Activated naive CD4-positive, alpha-beta T cell (primary cell): ENCODE measurements at places on chromosomes 5 and 9.

DNA sequence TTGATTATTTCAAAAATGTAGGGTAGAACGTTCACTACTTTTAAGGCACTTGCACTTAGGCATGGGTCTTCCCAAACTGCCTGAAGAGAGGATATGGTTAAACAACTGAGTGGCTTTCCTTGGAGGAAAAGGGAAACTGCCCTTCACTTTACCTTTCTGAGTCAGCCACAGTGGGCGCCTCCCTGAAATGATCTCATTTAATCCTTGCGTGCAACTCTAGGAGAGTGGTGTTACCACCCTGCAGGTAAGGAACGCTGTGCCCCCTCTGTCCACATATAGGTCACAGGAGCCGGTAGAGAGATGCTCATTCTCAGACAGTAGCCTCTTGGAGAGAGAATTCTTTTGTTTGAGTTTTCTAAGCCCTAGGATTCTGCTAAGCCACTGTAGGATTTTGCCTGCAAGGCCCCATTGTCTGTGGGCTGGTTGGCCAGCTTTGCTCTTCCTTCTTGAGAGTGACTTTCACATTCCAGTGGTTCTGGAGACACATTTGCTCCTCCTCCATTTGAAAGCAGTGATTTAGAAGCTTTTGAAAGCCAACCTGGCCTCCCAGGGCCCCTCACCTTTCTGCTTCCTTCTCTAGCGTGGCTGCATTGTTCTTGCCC lies 110.3 kb upstream of the CTSL start:
- DNase-seq, result no peak

GRCh38 chr5:40984884-40985283 lies 75.6 kb downstream of the C7 start:
- no peak for DNase-seq

GRCh38 chr5:39117401-39117800 lies 43.2 kb upstream of the RICTOR start:
- DNase-seq, result no peak

DNA sequence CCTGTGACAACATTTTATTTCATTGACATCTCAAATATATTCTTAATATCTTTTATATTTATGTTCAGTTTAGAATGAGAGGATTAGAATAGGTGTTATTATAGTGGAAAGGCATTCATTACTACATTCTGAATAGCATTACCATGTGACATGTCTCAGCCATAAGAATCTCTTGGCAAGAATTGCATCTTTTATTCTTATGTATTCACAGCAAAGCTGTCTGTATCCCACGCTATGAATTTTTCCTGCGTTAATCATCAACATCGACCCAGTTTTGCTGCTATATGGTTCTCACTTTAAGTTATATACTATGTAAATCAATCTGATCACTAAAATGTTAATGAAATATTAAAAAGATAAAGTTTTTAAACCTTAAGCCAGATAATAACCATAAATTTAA lies 248.6 kb downstream of the TMEM232 start:
- no peak for DNase-seq

DNA sequence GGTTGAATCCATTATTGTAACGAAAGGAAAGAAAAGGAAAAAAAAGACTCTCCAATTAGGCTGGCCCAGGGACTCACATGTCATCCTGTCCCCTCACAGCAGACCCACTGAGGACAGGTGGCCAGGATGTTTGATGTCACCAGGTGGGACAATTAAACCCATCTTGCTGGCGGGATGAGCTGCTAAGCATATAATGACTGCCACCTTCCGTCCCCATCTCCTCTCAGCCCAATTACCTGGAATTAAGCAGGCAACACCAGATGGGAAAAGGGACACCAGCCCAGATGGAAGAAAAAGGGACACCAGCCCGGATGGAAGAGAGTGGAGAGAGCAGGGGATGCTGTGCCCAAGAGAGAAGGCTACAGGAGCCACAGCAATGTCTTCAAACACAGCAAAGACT lies 116.6 kb upstream of the SARDH start:
- no peak for DNase-seq

GRCh38 chr9:126207256-126207655 lies 119.4 kb upstream of the MVB12B start:
- no peak for DNase-seq
